ENCODE measurements at places on chromosomes 1 and 21.

DNA sequence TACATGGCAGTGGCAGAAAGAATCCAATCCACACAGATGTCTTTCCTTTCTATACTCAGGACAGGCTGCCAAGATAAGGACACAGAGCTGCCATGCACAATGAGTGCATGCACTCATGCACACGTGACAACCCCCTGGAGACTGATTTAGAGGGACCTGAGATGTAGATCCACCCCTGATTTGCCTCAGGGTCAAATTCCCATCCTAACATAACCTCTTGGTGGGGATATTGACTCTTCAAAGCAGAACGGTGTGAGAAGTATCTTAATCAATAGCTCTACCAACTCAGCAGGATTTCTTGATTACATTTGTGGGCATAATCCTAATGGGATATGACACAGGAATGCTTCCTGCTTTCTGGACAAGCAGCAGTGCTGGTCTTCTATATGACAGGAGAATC, 125.2 kb upstream of the DSCAM start:
- DNase-seq: no peak

GRCh38 chr1:197844651-197845050, 57.8 kb upstream of the C1orf53 start:
- DNase-seq: no peak

- peak; percentile 60 for DNase-seq
These were observed 24.8 kb downstream of the PCSK9 start for GRCh38 chr1:55064071-55064581.

GRCh38 chr1:214638459-214638807, 35.4 kb downstream of the CENPF start:
- no peak for DNase-seq

GRCh38 chr1:27719286-27720251, 6.2 kb upstream of the FAM76A start:
- DNase-seq: no peak

GRCh38 chr1:224506141-224506814, 71.7 kb upstream of the WDR26 start:
- DNase-seq: no peak

DNA sequence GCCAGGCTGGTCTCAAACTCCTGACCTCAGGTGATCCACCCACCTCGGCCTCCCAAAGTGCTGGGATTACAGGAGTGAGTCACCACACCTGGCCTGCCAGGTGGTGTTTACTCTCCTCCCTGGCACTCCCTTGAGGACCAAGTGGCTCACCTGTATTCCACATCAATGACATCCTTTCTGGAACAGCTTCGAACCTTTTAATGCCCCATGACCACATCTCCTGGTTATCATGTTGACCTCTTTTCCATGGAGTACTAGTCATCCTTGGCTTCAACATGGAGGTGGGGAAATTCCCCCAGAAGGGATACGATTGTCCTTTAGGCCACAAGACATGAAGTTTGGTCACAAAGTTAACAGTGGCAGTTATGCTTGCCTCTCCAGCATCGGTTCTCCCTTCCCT, 66.9 kb downstream of the CDC7 start:
- no peak for DNase-seq

DNA sequence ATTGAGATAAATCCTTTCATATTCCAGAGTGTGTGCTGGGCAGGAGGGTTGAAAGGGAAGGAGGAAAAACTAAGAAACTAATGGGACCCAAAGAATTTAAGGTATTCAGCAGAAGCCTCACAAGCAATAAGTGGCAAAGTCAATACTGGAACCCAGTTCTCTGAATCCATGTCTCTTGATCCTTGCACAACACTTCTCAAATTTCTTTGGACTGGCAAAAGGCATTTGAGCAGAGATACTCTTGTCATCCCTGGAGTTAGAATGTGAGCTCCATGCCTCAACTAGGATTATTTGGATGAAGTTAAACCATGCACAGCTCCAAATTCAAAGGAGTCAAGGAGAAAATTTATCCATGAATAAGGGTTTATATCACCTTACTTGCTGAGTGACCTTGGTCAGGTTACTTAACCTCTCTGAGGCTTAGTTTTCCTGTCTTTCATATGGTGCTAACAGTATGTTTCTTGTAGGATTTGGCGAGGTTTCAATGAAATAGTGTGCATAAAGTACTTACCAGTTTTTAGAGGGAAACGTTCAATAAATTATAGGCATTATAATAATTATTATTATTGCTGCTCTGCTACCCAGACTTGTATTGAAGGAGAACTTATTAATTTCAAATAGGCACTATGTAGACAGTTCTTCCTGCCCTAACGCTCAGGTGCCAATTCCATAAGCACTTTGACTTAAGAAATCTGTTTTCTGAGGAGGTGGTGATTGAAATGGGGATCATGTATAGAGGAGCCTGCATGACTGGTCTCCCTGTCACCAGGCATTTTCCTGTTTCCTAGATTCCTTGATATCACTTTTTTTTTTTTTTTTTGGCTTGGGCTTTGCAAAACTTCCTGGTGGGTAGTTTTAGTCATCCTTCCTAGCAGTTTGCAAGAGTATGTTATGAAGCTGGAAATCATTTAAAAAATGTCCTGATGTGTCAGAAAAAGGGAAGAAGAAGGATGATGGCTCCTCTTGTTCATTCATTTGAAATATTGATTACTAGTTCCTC, 125.0 kb upstream of the JUN start:
- no peak for DNase-seq

DNA sequence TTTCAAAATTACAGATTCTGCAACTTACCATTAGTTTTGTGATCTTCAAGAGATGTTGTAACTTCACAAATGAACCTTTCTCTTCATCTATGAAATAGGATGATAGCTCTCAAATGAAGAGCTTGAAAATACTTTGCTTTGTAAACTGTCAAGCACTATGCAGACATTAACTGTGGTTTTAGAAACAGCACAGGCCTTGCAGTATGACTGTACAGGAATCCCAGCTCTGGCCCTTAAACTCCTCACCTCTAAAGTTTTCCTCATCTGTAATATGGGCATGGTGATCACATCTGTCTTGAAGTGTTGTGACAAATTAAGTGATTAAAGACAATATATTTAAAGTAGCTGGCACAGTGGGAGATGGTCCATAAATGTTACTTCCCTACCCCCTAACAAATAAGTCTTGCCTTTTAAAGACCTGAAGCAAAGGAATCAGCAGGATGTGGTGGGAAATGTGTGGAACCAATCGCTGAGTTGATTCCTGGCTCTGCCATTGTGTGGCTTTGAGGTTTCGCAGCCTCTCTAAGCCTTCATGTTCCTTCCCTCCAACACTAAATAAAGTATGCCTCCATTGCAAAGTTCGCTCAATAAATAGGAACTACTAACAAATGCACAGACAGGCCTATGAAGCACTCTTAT, 5.5 kb upstream of the PTP4A2 start:
- DNase-seq: no peak

GRCh38 chr1:153968408-153968807, 706 bp downstream of the CREB3L4 start:
- no peak for DNase-seq

DNA sequence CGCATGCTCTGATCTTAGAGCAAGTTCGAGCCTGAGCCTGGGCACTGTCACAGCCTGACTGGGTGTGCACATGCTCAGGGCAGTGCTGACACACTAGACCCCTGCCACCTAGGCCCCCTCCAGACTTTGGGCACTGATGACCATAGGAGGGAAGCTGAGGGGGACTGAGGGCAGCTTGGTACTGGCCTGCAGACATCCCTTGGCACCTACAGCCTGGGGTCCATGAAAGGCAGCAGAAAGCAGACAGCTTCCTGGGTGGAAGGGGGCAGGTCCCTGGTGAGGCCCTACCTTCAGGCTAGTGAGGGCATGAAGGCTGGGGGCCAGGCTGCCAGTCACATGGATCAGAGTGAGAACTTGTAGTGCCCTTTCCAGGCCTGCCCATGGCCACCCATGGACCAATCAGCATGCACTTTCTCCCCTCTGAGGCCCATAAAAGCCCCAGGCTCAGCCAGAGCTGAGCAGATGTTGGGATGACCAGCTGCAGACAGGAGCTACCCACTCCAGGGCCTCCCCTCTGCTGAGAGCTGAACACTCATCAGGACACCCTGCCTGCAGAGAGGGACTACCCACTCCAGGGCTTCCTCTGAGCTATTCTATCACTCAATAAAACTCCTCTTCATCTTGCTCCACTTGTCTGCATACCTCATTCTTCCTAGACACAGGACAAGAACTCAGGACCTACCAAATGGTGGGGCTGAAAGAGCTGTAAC, 680.8 kb downstream of the MATN1 start:
- DNase-seq: no peak

GRCh38 chr1:55213151-55213884, 1.8 kb downstream of the USP24 start:
- no peak for DNase-seq

DNA sequence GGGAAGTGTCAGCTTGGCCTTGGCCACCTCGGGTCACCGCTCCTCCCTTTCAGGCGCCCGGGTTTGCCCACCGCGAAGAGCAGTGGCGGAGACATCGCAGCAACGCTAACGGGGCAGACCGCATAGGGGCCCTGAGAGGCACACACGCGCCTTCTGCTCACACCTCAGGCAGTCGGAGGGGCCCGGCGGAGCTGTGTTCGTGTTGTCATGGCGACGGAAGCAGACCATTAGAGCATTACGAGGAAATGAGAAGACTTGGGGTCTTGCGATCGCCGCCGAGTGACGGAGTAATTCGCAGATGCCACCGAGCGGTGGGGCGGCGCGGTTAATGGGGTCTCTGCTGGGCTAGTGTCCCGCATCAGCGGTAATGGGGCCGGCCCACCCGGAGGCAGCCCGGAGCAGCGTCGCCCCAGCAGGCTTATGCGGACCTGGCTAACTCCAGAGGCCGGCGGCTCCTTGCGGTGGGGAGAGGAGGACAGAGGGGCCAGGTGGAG, 144.1 kb downstream of the TNR start:
- DNase-seq: no peak

GRCh38 chr1:35431173-35431599, 126.0 kb downstream of the KIAA0319L start:
- no peak for DNase-seq

- peak; percentile 48 for DNase-seq
These were observed 19.5 kb downstream of the MAP7D1 start for GRCh38 chr1:36175137-36176095.

DNA sequence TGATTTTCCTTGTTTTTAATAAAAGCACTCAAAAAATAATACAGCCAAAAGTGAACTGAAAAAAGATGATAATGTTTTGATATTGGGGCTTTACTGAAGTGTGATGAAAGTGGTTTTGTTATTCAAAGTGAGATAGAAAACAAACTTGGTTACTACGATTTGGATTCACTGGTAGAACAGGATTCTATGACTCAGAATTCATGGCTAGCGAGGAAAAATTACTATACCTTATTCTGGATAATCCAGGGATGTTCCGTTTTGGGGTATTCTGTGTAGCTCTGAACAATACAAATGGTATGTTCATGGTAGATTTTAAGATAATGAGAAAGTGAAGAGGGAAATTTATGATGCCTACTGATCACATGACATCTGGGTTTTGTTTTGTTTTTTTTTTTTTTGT, 117.7 kb downstream of the NRDC start:
- DNase-seq: no peak

- no peak for DNase-seq
These were observed 12.5 kb downstream of the DMAP1 start for GRCh38 chr1:44225761-44226160.

DNA sequence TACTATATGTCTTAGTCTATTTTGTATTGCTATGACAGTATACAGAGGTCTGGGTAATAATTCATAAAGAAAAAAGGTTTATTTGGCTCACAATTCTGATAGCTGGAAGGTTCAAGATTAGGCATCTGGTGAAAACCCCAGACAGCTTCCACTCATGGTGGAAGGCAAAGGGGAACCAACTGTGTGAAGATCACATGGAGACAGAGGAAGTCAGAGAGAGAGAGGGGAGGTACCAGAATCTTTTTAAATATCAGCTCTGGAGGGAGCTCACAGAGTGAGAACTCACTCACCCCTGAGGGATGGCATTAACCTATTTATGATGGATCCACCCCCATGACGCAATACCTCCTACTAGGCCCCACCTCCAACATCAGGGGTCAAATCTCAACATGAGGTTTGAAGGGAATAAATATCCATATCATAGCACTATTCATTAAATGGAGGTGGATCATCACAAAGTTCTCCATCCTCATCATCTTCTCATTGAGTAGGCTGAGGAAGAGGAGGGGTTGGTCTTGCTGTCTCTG, 290.5 kb downstream of the DSCAM start:
- no peak for DNase-seq

DNA sequence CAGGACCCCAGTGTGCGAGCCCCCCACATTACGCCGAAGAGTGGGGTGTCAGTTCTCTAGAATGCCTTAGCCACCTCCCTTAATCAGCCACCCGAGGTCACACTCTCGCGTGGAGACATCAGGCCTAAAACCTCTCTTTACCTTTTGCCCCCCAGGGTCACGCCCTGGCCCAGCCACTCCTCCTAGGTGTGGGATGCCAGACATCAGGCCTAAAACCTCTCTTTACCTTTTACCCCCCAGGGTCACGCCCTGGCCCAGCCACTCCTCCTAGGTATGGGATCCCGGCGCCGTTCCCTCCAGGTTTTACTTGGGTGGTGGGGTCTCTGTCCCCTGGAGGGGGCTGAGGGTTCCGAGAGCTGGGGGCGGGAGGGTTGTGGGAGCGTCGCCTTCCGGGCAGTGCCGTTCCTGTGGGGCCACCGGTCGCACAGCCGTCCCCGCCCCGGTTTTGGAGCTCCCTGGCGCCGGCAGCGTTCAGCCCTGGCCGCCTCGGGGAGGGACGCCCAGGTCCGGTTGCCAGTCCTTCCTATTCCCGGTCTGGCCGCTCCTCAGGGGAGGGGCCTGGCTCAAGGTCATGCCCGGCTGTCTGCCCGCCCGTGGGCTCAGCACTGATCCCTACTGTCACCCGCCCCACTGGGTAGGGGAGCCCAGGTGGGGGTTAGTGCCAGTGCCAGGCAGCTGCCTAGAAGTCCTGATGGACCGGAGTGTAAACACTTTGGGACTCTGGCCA, 882 bp downstream of the VPS13D start:
- peak; percentile 18 for DNase-seq

DNA sequence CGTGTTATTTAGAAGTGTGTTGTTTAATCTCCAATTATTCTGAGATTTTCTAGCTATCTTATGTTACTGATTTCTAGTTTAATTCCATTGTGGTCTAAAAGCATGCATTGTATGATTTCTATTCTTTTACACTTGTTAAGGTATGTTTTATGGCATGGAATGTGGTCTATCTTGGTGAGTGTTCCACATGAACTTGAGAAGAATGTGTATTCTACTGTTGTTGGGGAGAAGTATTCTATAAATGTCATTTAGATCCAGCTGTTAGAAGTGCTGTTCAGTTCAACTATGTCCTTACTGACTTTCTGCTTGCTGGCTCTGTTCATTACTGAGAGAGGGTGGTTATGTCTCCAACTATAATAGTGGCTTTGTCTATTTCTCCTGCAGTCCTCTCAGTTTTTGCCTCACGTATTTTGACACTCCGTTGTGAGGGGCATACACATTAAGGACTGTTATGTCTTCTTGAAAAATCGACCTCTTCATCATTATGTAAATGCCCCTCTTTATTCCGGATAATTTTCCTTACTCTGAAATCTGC, 12.0 kb upstream of the PLA2G5 start:
- DNase-seq: no peak

- no peak for DNase-seq
These were observed 14.7 kb upstream of the NPHP4 start for GRCh38 chr1:6006882-6007281.

- no peak for DNase-seq
These were observed 510.1 kb upstream of the CXADR start for GRCh38 chr21:17002594-17003257.

Measured in NCI-H526 (cell line).